ENCODE measurements at places on chromosomes 12 and 14.

- peak; percentile 51 for DNase-seq
Observed at GRCh38 chr12:14239350-14239934, 126.0 kb upstream of the ATF7IP start.

- DNase-seq, result no peak
Observed at GRCh38 chr12:48873096-48873495, 7.4 kb upstream of the RND1 start.

DNA sequence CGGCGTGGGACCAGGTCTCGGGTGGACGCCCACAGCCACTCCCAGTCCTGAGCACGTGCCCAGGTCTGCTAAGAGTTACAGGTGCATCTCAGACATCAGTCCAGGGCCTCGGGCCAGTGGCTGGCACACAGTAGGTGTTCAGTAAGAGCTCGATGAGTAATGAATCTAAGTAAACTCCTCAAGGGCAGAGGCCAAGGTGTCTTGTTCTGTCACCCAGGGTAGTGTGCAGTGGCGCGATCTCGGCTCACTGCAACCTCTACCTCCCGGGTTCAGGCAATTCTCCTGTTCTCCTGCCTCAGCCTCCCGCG is 11.2 kb downstream of the TTC7B start:
- DNase-seq, result no peak

GRCh38 chr14:54207075-54207474 is 189.7 kb upstream of the CDKN3 start:
- DNase-seq, result no peak

- DNase-seq, result no peak
Observed at GRCh38 chr12:5497329-5498053, 65.6 kb downstream of the NTF3 start.

GRCh38 chr12:60059180-60059579 is 463.4 kb downstream of the SLC16A7 start:
- DNase-seq, result no peak

GRCh38 chr12:40162033-40162432 is 56.2 kb upstream of the SLC2A13 start:
- DNase-seq, result no peak

DNA sequence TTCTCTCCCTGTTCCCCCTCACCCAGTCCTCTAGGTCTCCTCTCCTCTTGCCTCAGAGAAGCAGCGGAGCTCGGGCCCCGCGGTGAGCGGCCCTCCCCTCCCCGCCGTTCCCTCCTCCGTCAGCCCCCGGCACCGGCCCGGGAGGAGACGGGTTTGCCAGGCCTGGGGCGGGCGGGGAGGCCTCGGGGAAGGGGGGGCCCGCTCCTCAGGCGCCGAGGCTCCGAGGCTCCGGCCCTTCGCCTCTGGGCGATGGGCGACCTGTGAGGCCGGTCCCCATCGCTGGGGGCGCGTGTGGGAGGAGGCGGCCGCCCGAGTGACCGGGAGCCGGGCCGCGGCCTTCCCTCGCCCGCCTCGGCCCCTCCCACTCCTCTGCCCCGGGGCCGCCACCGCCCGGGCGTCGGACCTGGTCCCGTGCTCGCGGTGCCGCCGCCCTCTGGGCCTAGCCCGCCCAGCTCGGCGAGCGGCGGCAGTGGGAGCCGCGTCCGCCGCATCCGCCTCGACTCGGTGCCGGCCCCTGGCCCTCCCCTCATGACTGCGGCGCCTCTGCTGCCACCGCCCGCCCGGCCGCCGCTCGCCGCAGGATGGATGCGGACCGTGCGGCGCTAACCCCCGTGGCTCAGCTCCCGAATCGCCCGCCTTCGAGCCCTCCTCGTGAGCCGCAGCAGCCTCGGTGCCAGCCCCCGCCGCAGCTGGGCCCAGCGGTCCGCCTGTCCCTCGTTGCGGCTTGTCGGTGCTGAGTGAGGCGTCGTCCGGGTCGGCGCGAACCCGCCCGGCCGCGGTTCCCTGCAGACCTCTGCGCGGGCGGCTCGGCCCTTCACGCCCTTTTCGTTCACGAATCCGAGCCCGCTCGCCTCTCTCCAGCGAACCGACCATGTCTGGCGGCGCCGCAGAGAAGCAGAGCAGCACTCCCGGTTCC is 574 bp downstream of the WNK1 start:
- DNase-seq, result peak; percentile 59

DNA sequence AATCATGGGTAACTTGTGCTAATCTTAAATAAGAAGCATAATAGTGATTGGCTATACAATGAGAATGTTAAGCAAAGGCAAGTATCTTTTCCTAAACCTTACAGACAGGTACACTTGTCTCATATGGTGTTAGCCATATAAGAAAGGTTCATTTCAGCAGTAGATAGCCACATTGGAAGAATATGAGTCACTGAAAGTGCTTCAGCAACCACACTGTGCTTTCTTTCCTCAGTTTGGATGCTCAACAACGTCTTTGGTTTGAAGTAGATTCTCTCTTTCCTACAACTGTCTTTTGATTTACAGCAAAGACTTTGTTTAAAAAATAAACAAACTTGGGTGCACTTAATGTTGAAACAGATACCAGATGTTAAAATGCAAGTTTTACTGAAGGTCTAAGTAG is 8.9 kb downstream of the DDHD1 start:
- no peak for DNase-seq

GRCh38 chr14:58428118-58428683 is 682 bp downstream of the KIAA0586 start:
- peak; percentile 23 for DNase-seq

GRCh38 chr14:82060219-82060618 is 526.6 kb upstream of the SEL1L start:
- no peak for DNase-seq

- DNase-seq, result peak; percentile 17
Observed at GRCh38 chr12:31589598-31589903, 1.4 kb downstream of the DENND5B start.

GRCh38 chr12:22121224-22121623 is 75.2 kb downstream of the CMAS start:
- peak; percentile 32 for DNase-seq

DNA sequence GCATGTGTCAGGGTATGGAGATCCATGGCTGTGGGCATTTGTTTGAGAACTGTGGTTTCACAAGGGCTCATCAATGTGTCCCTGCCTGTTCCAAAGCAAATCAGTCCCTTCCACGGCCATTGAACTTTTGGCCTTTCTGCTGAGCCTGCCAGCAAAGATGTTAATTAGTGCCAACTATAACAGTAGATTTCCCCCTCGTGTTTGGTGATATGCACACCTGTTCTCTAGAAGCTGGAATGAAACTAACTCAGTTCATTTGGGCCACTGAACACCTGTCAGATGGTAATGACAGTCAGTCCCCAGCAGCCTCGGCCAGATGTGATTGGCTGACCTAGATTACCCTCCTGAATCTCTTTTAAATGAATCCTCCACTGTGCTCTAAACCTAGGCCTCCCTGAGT is 43.2 kb downstream of the IRAK3 start:
- no peak for DNase-seq

GRCh38 chr12:109597795-109598427 is 24.3 kb downstream of the MVK start:
- peak; percentile 62 for DNase-seq

- no peak for DNase-seq
Observed at GRCh38 chr12:17278946-17279345, 673.0 kb upstream of the LMO3 start.
